Gastroesophageal sphincter (tissue), 4 donors: ENCODE measurements at places on chromosomes 2 and 18. TPM values are rescaled to one million over a fixed set of nuclear protein-coding genes. Genes with fewer than 3 reads are reported as not detected.

Gene EFR3B
- 1.7 TPM for total RNA-seq

Gene STPG4
- total RNA-seq, result not detected

Gene ESPNL
- total RNA-seq, result 3.4 TPM

DNA sequence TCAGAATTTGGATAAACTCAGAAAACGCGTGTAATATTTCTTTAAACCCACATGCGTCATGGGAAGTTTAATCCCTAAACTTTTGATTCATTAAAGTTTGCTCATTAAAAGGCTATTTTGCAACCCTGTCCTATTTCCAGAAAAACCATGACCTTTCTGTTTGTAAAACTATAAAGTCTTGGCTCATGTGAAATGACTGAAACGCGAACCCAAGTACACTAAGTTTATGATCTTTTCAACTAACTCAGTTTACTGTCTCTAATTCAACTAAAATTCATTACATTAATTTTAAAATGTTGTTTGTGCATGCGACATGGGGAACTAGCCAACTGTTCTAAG lies 3.9 kb upstream of the RPL31 start:
- ATAC-seq, result no peak

DNA sequence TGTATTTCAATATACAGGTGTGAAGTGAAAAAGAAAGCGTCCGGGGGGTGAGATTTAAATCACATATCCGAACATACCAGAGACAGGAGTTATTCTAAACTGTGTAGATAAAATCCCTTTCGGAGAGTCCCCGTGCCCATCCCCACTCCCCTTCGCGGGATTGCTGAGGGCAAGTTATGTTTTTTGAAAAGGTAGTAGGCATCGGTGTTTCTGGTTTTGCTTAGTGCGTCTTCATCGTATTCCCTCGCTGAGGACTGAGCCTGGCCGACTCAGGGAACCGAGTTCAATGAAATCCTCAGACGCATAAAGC lies 583.4 kb downstream of the ZEB2 start:
- no peak for ATAC-seq

- ATAC-seq, result peak; percentile 35
These were observed at the start of gene LRRTM1 for GRCh38 chr2:80303909-80304837. Gene LRRTM1, minus strand, starts transcription at chr2:80304752. Its CDS starts 933 bp downstream, at chr2:80303819.

DNA sequence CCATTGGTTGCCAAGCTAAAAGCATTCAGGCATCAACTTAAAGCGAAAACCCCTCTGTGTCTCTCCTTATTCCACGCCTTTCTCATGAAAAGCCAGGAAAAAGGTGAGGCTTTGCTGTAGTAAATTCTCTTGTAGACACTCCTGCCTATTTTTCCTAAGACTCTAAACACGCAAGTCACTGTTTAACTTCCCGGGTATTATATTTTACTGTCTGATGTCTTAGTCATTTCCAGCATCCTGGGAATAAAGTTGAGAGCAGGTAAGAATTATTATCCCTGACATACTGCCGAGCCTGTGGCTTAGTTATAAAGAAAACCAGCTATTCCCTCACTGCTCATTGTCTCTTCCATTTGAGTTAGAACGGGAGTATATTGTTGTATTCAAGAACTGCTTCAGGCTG lies 112.4 kb upstream of the GATA6 start:
- no peak for ATAC-seq

GRCh38 chr2:120415728-120416509 lies 70.0 kb downstream of the INHBB start:
- ATAC-seq, result no peak

- no peak for ATAC-seq
These were observed 21.0 kb upstream of the GPR75 start for GRCh38 chr2:53880756-53881155.

DNA sequence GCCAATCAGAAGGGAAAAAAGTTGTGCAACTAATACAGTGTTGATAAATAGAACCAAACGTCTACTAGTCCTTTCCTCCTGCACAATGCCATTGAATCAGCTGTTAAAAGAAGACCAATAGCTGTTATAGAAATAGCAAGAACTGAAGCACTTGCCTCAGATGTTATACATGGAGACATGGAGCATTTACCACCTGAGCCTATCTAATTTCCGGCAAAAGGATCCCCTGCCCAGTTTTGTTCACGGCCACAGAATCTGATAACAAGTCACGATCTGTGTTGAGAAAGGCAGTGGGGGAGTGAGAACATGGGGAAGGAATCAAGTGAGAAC lies 285.4 kb downstream of the ZEB2 start:
- ATAC-seq, result no peak

GRCh38 chr18:22169011-22169888 lies at the start of gene GATA6:
Gene GATA6, plus strand, starts transcription at chr18:22169589. Its CDS starts 1,556 bp downstream, at chr18:22171145.
- peak; percentile 75 for ATAC-seq
